ENCODE measurements at places on chromosomes 11 and 22.

DNA sequence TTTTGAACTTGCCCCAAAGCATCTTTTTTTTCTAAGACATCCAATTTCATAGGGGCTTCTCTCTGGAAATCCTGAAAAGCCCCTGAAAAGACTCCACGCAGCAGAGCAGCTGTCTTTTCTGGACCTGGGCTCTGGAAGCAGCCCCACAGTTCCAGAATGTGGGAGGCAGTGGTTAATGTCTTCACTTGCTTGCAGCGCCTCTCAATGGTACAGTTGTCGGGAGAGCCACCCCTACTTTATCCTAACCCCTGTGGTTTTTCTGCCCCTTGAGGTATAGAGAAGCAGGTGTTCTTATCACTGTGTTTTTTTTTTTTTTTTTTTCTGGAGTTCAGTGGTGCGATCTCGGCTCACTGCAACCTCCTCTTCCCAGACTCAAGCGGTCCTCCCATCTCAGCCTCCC, 83.4 kb upstream of the SORL1-AS1 start:
- no peak for DNase-seq

DNA sequence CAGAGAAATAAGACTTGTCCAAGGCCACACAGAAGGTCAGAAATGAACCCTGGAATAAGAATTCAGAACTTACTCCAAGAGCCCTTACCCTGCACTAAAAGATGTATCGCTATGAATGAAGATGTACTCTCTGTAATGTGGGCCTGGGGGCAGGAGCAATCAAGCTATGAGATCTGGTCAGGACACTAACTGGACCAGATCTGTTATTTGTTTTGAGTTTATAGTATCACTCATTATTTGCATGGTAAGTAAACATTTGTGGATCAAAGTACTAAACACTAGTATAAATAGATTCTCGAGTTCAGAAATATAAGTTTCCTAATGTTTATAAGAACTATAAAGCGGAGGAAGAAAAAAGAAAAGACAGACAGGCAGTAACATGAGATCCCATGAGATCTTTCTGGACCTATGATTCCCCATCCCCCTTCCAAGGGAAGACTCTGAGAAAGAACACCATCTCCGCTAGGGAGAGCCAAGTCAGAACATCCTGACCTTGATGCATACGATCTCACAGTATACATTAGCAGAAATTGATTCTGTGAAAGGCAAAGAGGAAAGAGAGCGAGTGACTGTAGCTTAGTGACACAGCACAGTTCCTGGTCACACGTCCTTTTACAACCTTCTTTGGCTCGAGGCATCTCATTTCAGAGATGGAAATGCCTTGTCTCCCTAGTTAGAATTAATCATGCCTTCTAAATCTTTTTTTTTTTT, 71.2 kb downstream of the USP35 start:
- DNase-seq = no peak

- DNase-seq = no peak
Measured at GRCh38 chr11:69572233-69572860, 68.6 kb upstream of the CCND1 start.

DNA sequence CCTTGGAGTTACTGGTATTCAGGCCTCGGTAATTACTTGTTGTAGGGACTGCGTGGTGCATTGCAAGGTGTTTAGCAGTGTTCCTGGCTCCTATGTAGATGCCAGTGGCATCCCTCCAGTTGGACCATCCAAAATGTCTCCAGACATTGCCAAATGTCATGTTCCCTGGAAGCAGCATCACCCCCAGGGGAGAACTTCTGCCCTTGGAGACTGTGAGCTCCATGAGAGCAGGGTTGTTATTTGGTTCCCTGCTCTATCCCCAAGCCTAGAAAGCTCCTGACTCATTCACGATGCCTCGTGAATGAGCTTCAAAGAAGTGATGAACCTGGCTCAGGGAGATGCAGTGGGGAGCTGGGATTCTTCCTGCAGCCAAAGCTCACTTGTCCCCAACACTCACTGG, 4.8 kb upstream of the CD248 start:
- DNase-seq = no peak

GRCh38 chr11:65865550-65866172, 5.4 kb downstream of the MUS81 start:
- DNase-seq = no peak

DNA sequence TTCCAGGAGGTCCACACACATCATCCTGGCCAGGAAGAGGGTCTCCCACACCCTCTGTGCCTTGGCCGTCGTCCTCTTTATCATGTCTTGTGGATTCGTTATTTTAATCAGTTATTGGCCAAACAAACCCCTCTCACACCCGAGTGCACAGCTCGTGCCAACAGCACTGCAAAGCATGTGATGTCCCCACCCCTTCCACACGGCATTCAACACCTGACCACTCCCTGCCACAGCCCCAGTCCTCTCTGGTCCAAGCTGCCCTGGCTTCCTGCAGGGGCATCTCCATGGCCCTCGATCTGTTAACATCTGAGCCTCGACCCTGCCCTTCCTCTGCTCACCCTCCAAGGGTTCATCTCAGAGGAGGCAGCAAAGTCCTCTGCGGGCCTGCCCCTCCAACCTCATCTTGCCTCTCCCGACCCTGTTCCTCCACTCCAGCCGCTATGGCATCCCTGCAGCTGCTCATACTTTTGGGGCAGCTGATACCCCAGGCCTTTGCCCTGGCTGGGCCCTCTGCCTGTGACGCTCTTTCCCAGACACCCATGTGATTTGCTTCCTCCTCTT, 14.0 kb downstream of the MYEOV start:
- no peak for DNase-seq

DNA sequence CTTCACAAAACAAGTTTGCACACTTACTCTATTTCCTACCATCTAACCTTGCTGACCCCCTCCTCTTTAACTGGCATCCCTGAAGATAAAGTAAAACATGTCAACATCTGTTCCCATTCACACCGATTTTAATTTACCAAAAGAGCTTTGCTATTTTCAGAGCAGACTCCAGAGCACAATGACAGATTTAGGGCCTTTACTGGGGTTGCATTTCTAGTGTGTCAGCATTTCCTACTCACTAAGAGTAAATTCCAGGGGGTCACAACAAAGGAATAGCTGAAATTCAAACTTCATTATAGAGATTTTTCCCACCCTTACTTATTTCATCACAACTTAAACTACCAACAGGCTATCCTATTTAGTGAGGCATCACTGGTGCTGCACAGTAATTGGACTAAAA, 60.8 kb downstream of the SOX6 start:
- DNase-seq = no peak

DNA sequence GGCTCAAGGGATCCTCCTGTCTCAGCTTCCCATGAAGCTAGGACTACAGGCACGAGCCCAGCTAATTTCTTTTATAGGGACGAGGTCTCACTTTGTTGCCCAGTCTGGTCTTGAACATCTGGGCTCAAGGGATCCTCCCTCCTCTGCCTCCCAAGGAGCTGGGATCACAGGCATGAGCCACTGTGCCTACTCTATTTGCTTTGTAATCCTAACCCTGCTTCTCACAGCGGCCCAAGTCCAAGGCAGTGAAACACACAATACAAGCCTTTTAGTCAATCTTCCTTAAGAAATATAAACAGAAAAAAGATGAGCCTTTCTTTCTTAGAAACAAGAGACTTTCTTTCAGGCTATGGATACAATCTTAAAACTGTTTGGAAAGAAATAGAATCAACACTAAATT, 115.2 kb upstream of the SORL1-AS1 start:
- no peak for DNase-seq

DNA sequence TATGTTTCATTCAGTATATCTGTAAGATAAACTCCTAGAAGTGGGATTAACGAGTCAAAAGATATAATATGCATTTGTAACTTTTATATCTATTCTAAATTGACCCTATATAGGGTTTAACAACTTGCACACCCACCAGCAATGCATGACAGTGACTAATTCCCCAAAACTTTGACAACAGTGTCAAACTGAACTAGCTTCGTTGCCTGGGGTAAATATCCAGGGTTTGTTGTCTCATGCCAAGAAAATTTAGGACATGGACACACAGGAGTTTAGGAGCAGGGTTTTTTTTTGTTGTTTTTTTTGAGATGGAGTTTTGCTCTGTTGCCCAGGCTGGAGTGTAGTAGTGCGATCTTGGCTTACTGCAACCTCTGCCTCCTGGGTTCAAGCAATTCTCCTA, 5.1 kb downstream of the SNU13 start:
- DNase-seq = no peak

- no peak for DNase-seq
Measured at GRCh38 chr11:46505741-46506482, 87.9 kb downstream of the AMBRA1 start.

DNA sequence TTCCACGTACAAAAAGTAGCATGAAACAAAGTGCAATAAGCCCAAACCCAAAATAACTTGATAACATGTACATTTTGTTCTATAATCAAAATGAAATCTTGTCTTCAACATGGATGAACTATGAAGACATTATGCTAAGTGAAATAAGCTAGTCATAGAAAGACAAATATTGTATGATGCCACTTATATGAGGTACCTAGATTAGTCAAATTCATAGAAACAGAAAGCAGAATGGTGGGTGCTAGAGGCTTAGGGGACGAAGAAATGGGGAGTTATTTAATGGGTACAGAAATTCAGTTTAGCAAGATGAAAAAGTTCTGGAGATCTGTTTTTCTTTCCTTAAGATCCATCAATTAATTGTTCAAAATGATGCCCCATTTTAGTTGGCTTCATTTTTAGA, 7.5 kb downstream of the PGM2L1 start:
- no peak for DNase-seq

- peak; percentile 8 for DNase-seq
Measured at GRCh38 chr11:120108154-120108784, 29.6 kb downstream of the TRIM29 start.

- DNase-seq = no peak
Measured at GRCh38 chr22:46967445-46968358, 205.3 kb downstream of the TBC1D22A start.

DNA sequence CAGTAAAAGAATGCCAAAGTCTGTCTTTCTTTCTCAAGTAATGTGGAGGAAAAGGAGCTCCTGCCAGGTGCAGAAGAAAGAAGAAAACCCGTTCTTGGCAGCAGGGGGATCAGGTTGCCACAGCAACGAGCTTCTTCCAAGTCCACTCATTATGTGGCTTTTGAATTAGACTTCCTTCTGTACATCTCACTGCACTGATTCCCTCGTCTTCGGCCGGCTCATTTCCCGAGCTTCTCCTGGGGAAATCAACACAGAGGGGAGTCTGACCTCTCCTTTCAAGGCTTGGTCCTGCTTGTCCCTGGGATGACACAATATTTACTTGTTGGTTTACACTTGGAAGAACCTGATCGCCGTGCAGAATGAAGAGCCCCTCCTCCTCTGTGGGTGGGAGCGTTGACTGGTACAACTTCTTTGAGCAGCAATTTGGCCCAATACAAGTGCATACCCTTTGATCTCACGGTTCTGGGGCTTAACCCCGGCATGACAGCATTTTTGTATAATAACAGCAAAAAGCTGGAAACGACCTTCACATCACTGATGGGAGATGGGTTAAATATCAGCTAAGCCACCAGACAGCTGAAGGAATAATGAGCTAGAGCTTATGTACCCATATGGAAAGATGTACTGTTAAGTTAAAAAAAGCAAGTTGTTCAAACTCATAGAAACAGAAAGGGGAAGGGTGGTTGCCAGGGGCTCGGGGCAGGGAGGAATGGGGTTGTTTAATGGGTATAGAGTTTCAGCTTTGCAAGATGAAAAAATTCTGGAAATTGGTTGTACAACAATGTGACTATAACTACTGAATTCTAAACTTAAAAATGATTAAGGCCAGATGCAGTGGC, 35.4 kb downstream of the MCHR1 start:
- DNase-seq = no peak

DNA sequence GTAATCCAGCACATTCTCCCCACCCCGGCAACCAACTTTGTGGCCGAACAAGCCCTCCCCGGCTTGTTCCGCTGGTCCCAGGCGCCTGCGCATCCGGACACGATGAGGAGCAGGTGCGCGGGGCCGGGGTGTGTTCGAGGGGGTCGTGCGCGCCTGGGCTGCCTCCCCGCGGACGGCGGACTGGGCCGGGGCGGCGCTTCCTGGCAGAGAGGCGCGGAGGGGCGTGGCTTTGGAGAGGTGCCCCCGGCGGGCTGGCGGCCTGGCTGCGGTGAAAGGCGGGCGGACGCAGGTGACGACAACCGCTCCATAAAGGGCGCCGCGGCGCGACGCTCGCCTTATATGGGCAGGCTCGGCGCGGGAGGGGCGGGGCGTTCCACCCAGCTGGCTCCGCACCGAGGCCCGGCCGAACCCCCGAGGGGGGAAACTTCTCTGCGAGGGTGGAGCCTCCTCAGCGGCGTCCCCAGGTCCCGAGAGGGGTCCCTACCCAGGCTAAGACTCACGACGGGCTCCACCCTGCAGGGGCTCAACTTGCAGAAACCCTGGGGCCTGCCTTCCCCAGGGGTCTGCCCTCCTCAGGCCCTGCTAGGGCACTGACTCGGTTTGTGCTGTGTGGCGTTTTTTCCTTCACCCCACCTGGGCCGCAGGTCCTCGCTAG, 26.4 kb downstream of the TXN2 start:
- peak; percentile 94 for DNase-seq

DNA sequence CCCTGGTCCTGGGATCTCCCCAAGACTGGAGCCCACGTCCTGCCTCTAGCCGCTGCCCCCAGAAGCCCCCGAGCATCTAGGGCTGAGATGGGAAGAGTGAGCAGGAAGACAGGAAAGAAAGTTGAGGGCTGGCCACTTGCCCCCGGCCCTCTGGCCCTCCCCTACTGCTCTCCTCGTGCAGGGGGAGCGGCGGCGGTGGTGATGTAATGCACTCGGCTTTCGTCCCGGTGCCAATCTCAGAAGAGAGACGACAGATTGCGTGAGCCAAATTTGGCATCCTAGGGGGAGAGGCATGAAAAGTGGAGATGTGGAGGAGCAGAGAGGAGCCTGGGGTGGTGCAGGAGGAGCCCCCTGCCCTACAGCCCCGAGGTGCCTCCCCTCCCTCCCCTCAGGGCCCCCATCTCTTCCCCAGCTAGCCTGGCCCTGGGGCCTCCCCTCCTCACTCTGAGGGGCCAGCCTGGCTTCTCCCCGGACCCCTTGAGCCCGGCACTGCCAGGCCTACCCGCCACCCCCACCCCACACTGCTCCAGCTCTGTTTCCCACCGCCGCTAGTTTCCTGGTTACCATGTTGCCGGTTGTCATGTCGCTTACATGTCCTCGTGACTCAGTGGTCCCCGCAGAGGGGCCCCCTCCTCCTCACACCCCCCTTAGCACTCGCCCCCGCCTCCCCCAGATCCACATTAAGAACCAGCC, 2.5 kb downstream of the KCNJ4 start:
- DNase-seq = no peak

GRCh38 chr11:60939855-60940254, 12.1 kb downstream of the SLC15A3 start:
- no peak for DNase-seq

DNA sequence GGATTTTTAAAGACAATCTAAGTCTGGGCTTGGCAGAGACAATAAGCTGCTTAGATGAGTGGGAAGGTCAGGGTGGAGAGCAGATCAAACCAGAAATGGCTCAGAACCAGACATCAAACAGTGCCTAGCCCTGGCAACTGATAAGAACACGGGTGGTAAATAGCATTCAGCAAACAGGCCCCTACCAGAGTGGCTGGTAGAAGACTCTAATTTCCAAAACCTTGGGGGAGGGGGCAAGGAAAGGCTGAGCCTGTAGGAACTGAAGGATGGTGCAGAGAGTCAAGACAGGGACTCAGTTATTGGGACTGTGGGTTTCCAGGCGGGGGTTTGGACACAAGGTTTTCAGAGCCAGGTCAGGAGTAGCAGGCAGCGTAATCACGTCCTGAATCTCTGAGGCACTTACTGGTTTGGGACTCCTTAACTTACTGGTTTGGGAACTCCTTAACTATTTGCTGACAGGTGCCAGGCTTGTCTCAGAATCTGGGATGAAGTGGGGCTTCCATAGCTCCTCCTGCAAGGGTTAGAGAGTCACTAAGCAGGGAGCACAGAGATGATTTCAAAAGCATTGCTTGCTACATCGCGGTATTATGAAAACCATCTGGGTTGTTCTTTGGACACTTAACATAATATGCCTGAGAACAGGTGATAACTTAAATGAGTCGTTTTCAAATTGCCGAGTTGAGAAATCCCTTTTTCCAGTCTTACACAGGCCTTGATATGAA, 5.7 kb upstream of the ABTB2 start:
- no peak for DNase-seq
